ENCODE measurements at places on chromosomes 12 and 14.

DNA sequence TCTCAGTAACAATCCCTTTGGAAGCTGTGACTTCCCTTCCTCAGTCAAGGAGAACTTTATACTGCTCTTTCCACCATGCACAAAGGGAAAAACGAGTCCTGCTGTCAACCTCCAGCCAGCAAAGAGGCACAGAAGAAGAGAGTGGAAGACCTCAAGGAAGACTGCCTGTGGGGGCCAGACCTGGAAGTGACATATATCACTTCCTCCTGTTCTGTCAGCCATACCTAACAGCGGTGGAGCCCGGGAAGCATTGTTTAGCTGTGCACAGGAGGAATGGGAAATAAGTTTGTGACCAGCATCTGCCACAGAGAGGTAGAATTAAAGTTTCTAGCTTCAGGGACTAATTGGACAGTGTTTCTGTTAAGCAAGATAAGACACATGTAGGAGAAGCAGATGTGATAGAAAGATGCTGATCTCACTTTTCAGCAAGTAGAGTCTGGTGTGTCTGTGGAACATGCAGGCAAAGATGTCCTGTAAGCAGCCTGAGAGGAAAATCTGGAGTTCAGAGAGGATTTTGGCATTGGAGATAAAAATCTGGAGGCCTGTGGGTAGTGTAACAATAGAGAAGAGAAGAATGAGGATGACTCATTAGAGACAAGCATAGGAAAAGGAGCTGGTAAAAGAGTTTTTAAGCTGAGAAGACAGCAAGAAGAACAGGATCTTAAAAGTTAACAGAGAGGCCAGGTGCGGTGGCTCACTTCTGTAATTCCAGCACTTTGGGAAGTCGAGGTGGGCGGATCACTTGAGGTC lies 141.6 kb upstream of the CPSF6 start:
- DNase-seq, result no peak

DNA sequence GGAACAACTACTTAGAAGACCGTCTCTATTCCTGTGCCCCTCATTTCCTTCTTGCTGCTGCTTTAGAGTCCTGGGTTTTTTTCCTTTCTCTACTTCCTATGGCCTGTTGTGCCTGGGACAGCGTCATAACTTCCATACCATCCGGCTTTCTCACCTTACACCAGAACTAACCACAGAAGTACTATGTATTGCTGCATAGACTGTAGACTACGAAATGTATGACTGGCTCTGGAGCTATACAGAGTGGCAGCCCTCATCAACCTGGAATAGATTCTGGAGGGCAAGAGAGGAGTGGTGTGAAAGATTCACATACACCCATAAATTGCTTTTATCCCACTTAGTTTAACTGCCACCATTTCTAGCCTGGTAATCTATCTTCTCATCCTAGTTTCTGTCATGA lies 16.9 kb upstream of the SRP54 start:
- DNase-seq, result no peak

GRCh38 chr14:101175731-101176534 lies 272.4 kb upstream of the RTL1 start:
- DNase-seq, result no peak

DNA sequence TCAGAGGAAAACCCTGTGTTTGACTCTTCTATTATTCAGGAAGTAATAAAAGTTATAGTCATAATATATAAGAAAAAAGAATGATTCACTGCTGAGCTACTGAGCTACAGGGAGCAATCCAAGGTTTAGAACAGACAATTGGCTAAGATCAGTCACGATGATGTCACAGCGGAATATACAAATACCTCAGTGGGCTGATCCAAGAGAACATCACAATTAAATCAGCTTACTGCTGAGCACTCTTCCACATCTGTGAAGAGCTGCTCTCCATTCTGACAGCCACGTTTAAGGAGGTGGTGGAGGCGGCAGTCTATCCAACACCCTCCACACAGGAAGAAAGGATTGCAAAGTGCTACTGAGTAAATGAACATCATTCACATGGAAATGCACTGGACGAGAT lies 271.0 kb downstream of the APAF1 start:
- no peak for DNase-seq

GRCh38 chr12:114164351-114164750 lies 198.2 kb upstream of the RBM19 start:
- DNase-seq, result no peak

DNA sequence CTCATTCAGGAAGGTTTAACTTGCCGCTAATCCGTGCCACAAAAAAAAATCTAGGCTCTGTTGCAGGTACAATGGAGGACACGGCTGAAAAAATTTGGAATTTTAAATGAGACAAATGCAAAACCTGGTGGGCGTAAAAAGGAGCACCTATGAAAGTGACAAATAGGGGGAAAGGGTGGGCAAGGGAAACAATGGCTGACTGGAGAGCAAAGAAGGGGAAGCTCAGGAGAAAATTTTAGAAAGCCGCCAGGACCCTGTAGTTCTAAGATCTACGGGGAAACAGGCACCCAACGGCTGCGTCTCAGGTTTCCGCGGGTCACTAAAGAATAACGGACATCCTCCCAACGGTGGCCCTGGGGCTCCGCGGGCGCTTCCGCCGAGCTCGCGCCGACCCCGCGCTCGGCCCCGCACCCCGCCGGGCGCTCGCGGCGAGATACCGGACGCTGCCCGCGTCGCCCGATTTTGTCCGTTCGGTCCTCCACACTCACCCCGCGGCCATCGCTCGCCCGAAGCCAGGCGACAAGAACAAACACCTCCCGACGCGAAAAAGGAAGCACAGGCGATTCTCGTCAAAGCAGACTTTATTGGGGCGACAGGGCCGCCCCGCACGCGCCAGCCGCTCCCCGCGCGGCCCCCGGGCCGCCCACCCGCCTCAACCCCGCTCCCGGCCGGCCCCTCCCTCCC lies 1.1 kb upstream of the YY1 start:
- DNase-seq, result peak; percentile 71

DNA sequence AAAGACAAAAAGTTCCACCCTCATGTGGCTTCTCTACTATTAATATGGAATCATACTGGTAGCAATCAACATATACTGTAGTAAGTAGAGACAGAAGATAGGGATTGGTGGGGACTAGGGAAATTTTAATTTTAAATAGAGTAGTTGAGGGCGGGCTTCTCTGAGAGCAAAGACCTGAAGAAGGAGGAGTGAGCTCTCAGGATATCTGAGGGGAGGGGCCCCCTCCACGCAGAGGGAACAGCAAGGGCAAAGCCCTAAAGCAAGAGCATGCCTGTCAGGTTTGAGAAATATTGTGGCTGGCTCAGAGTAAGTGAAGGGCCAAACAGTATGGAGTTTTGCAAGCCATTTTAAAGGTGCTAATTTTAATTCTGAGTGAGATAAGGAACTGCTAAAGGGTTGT lies 64.3 kb downstream of the PCNX1 start:
- DNase-seq, result no peak

DNA sequence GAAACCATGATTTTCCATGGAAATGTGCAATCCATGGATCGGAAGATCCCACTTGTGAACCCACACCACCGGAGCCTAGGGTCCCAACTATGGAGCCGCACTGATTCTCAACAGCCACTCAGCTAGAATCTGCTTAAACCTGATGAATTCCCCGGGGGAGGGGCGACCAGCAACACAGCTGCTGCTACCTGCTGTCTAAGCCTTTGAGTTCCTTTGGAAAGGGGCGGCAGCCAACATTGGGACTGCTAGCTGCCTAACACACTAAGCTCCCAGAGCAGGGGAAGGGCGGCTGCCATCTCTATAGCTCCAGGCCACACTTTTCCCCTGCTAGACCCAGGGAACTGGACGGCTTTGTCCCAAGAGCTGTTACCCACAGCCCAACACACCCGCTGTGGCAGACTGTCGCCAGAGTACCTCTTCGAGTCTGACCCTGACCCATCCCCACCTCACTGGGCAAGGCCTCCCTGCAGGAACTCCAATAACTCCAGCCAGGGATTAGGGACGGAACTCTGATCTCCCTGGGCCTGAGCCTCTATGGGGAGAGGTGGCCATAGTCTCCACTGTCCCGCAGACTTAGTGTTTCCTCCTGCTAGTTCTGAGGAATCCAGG lies 205.8 kb upstream of the SLC16A7 start:
- DNase-seq, result no peak

GRCh38 chr14:103928011-103928890 lies at the start of gene TDRD9:
Gene TDRD9, plus strand, starts transcription at chr14:103928456. Its CDS starts 54 bp downstream, at chr14:103928510.
- no peak for DNase-seq

GRCh38 chr14:26791117-26791806 lies 193.4 kb upstream of the NOVA1 start:
- DNase-seq, result no peak

DNA sequence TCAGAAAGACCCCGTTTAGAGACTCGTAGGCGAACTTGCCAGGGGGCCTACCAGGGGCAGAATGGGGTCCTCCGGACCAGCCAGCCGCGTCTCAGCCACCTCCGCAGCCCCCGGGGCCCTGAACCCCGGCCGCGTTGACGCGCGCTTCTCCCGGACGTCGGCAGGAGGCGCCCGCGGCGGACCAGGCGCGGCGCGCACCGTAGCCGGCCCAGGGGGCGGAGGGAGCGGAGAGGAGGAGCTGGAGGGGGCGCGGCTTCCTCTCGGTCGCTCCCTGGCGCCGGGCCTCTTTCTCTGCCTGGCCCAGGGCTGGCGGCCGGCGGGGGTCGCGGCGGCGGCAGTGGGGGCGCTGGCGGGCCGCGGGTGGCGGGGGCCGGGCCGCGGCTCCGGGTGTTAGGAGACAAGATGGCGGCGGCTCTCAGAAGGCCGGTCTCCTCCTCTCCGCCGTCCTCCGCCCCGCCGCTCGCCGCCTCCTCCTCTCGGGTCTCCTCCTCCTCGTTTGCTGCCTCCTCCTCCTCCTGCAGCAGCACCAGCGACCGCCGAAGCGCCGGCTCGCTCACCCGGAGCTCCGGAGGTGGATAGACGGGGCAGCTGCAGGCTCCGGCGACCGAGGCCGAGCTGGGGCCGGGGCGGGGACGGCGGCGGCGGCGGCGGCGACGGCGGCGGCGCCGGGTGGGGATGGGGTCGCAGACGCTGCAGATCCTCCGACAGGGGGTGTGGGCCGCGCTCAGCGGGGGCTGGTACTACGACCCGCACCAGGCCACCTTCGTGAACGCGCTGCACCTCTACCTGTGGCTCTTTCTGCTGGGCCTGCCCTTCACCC lies at the start of gene PCNX1:
Gene PCNX1, plus strand, starts transcription at position 284 of the 820 bp plus-strand sequence. Its CDS starts 392 bp downstream, at position 676.
- peak; percentile 93 for DNase-seq

- no peak for DNase-seq
Measured at GRCh38 chr14:101817501-101818001, 56.0 kb downstream of the PPP2R5C start.

DNA sequence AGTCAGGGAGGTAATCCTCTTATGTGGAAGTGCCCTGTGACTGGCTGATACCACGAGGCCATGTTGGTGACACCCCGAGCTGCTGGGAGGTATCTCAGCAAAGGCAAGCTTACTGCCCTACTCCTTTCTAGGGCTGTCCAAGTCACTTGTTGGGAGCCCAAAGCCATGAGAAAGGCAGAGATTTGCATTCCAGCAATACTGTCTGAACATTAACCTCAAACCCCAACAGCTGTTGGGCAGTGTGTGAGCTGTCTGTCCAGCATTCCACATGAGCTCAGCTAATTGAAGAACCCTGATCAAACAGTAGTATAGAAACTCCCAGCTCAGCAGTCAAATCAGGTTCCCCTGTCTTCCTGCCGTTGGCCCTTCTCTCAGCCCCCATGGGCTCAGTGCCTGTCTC lies 9.2 kb downstream of the ABHD4 start:
- DNase-seq, result no peak
